ENCODE measurements at places on chromosomes 4 and X.

DNA sequence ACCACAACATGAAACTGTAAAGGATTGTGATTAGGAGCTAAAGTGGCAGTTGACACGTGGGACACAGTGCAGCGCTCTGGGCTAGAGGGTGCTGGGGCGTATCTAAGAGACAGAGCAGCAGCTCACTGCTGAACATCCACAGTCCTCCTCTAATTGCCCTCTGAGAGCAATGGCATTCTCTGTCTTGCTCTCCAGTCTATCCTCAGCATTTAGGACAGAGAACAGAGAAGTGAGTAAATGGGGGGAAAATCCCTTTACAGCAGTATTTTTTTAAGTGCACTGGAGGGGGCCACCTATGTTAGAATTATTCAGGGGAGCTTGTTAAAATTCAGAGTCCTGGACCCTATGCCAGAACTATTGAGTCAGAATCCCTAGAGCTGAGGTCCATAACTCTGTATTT lies 4.2 kb upstream of the TMEM154 start:
- no peak for DNase-seq

DNA sequence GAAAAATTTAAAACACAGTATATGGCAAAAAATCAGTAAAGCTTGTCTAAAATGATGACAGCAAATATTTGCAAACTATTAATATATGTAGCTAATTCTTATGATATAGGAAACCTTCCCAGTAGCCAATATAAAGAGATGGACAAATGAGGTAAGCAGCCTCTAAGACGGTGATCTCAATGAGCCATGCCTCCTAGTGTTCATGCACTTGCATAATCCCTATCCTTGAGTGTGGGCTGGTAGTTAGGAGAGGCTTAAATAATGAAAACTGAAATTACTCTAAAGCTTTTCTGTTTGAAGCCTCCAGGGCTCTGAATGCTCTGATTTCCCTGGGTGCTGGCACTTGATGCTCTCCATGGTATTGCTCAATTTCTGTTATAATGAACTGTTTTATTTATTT lies 24.6 kb upstream of the ARMCX4 start:
- no peak for DNase-seq

DNA sequence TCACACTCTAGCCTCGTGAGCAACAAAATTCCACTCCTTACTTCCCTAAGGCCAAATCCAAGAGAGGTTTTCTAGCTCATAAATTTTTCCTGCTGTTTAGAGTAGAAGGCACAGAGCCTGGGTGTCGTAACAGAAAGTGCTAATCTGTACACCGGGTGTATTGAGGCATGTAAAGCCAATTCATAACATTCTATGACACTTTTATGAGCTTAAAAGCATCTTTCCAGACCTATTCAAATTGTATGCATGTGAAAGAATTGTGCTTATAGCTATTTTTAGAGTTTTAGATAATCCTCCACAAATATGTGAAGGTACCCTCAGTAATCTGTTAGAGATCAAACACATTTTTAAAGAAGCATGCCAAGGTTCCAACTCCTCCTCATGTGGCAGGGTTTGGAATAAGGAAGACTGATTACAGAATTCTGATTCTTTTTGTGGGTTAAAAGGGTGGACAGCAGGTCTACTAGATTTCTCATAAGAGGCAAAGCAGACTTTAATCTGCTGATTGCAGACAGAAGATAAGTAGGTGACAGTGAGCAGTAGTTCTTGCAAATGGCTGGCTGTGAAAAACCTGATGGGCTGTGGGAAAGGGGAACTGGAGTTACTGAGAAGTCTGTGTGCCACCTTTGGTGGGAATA lies 25.5 kb upstream of the LRCH2 start:
- no peak for DNase-seq

- DNase-seq, result no peak
Observed at GRCh38 chr4:10342866-10343265, 114.4 kb downstream of the ZNF518B start.

DNA sequence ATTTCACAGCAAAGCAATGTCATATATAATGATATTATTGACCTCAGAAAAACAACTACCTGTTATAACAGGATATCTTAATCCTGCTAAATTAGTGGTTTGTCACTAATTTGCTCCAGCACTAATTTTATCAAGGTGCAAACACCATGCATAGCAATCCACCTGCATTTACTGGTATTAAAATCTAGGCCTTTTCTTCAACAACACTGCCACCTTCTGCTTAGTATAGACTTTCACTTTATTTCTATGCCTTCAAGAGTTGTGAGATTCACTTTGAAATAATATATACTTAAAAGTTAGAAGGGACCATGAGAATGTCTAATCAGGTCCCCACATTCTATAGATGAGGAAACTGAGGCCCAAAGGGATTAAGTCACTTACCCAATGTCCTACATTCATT lies 82.1 kb upstream of the IQCM start:
- no peak for DNase-seq

DNA sequence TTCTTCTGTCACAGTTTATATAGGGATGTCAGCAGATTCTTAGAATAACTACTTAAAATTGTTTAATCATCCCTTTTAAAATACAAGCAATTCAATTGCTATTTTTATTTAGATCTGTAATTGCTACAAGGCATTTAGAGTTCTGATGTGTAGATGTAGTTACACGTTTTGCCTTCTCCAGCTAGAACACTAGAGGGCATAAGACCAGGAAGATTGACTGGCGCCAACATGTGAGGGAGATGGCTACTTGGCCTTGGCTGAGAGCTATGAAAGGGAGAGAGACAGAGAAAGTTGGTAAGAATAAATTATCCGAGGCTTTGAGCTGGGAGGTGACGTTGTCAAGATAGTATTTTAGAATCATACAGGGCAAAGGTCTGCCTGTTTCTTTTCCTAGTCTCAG lies 563.7 kb upstream of the PRKX start:
- no peak for DNase-seq

- DNase-seq, result no peak
Observed at GRCh38 chr4:102253860-102254259, 91.4 kb downstream of the SLC39A8 start.

- no peak for DNase-seq
Observed at GRCh38 chr4:72761368-72762038, 192.5 kb upstream of the ADAMTS3 start.

- no peak for DNase-seq
Observed at GRCh38 chrX:38750551-38750950, 50.7 kb upstream of the MID1IP1 start.

DNA sequence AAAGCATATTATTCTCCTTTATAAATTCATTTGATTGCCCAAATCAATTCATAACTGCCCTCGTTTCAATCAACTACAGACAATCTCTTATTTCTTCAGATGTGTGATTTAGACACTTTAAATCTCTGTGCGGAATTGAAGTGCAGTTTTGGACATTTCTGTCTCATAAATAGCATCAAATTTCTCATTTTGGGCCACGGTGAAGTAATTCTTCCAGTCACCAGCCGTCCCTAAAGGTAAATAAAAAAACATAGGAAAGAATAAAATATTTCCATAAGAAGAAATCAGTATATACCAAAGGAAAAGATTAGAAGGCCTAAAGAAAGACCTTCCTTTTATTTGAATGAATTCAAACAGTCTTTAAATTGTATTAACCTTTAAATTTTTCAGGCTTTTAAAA lies 33.4 kb downstream of the SULT1B1 start:
- DNase-seq, result no peak

DNA sequence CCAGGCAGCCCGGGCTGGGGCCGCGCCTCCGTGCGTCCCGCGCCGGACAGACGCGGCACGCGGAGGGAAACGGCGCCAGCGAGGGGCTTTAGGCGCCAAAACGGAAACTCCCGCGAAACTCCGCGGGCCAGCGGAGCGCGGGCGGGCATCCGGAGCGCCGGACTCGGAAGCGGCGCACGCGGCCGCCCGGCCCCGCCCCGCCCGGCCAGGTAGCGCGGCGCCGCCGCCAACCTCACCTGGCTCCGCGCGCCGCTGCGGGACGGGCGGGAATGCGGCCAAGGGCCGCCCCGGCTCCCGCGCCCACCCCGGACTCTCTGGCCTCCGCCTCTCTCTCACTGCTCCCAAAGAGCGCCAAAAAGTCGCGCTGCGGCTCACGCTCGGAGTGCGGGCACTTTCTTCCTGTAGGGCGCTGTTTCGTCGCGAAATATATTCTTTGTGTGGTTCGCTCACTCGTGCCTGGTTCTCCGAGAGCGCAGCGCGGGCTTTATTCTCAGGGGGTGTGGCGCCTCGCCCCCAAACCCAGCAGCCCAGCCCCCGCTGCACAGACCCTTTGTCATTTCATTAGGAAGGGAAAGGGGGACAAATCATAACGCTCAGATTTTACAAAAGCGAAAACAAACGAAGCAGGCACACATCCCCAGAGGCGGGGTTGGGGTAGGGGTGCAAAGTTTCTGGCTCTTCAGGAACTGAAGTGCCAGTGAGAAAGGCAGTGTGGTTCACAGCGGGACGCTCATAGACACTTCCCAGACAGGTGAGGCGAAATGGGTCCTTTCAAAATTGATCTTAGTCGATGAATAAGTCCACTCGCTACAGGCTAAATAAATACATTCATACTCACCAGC lies 961 bp upstream of the MBNL3 start:
- DNase-seq, result peak; percentile 39

DNA sequence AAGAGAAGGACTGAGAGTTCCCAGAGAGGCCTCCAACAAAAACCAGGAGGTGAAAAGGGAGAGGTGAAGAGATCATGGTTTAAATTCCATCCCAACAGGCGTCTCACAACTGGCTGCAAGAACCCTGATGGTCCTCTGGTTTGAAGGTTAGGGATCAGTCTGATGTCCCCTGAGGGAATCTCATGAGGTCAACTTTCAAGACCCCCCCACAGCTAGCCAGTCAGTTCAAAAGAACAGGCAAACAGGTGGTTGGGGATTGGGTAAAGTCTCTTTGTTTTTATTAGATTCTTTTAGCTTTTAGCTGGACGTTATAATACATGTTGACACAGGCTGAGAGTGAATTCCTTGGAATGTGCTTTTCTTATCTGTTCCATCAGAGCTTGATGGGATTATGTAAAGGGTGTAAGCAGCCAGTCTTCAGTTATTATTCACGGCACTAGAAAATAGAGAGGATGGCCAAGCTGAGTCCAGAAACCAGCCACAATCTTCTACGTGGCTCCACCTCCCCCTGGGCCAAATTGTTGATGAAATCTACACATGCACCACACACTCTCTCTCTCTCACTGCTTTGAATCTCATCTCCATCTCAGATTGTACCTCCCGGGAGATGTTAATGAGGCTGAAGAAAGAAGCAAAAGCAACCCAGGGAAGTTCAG lies 20.8 kb downstream of the ENPP6 start:
- no peak for DNase-seq

DNA sequence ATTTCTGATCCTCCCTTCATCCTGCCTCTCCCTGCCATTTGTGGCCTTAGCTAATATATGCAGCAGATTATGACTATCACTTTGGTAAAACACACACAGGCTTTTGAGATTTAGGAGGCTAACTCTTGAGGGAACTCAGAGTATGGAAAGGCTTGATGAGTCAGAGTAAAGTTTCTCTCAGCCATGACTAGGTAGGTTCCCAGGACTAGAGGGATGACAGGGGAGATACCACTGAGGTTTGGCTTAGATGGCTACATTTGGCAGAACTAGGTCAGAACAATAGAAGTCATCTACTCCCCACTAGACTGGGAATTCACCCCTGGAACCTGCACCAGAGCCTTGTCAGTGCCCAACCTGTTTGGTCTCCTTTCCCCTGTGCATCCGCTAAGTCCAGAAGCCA lies 585.7 kb downstream of the TLL1 start:
- DNase-seq, result no peak

- DNase-seq, result no peak
Observed at GRCh38 chr4:26863512-26863911, 2.9 kb downstream of the STIM2 start.

- no peak for DNase-seq
Observed at GRCh38 chr4:48081196-48081595, 52.9 kb downstream of the TXK start.

GRCh38 chrX:63330681-63331080 lies 20.5 kb downstream of the SPIN4 start:
- DNase-seq, result no peak

DNA sequence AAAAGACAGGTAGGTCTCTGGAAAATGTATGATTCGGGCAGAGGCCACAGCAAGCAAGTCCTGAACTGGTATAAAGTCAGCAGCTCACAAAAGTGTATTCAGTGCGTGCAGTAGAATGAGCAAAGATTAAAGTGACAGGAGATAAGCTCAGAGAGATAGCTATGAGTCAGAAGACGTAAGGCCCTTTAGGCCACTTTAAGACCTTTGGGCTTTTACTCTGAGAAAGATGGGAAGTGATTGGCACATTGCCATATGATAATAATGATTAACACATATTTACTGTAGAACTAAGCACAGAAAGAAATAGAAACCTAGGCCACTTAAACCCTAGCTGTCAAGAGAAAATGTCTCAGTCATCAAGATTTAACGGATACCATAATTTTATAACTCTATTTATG lies 51.7 kb downstream of the TBCK start:
- no peak for DNase-seq

GRCh38 chr4:152243206-152243605 lies 292.7 kb downstream of the FBXW7 start:
- no peak for DNase-seq

GRCh38 chrX:54352677-54353076 lies 5.2 kb downstream of the WNK3 start:
- DNase-seq, result no peak

GRCh38 chrX:96433409-96434077 lies 251.1 kb upstream of the DIAPH2 start:
- DNase-seq, result no peak

DNA sequence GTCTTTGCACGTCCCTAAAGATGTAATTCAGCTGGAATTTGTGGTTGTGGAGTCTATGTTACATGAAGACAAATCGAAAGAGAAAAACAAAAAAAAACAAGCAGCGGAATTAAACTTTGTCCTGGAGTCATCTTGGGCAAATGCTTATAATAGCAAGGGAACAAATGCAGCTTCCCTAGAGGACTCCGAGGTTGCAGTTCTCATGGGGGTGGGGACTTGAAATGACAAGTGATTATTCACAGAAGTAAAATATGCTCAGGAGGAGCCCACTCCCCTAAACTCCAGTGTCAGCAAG lies 362.4 kb downstream of the ARHGAP24 start:
- DNase-seq, result no peak

DNA sequence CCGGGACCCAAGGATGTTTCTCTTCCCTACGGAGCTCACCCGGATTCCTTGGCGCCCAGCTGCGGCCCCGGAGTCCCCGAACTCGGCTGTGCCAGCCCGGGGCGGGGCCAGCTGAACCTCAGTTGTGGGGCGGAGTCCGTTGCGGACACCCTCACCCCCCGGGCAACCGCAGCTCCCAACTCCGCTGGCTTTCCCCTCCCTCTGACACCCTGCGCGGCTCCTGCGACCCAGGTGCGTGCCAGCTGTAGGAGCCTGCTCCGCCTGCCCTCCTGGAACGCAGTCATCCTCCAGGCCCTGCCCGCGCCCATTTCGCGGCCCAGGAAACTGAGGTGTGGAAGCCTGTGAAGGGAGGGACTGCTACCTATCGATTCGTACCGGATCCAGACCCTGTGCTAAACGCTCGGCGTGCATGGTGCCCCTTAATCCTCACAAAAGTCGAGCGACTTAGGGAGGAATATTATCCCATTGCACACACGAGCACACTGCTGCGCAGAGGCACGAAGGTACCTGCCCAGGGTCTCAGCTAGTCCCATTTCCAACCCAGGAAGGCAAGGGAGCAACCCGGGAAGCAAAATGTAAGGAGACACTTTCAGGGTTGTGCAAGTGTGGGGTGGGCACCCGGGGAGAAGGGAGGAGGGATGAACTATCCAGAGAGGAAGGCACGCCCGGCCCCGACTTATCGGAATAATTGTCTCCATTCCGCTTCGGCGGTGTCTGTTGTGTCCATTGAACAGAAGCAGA lies 12.3 kb downstream of the MSX1 start:
- DNase-seq, result no peak

- no peak for DNase-seq
Observed at GRCh38 chrX:80335062-80335830, 85.0 kb upstream of the TENT5D start.
